ENCODE measurements at places on chromosomes 7 and 10.

GRCh38 chr10:77919713-77920108, 6.8 kb downstream of the DLG5 start:
- no peak for DNase-seq

- no peak for DNase-seq
Measured at GRCh38 chr10:94037286-94037685, 43.6 kb downstream of the PLCE1 start.

- DNase-seq, result no peak
Measured at GRCh38 chr10:124587811-124588211, 126.2 kb downstream of the LHPP start.

DNA sequence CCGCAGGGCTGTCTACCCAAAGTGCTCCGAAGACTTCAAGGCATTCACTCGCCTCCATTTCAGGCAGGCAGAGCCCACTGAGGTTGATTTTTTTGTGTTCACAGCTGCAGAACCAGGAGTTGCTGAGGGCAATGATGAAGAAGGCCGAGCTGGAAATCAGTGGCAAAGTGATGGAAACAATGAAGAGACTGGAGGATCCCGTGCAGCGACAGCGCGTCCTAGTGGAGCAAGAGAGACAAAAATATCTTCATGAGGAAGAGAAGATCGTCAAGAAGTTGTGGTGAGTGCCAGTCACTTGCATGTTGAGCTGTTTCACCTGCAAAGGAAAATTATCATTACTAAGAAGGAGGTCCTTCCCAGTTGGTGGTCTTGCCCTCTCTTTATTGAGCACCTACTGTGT, 210.5 kb downstream of the ARHGAP21 start:
- DNase-seq, result peak; percentile 37

DNA sequence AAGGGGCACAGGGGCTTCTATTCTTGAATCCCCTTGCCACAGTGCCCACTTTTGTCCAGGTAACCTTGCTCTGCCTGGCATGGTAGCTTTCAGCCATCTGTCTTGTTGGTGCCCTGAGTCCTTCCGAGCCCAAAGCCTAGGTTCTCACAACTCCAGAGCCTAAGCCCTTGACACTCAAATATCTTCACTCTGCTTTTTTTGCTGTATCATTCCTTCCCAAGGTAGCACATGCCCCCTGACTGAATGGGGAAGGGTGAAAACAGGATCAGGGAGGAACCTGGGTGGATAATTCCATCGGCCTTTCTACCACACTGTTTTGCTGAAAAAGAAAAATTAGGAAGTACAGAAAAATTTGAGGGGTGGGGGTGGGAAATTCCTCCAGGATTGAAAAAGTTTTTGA, 37.6 kb downstream of the LDB3 start:
- DNase-seq, result no peak

DNA sequence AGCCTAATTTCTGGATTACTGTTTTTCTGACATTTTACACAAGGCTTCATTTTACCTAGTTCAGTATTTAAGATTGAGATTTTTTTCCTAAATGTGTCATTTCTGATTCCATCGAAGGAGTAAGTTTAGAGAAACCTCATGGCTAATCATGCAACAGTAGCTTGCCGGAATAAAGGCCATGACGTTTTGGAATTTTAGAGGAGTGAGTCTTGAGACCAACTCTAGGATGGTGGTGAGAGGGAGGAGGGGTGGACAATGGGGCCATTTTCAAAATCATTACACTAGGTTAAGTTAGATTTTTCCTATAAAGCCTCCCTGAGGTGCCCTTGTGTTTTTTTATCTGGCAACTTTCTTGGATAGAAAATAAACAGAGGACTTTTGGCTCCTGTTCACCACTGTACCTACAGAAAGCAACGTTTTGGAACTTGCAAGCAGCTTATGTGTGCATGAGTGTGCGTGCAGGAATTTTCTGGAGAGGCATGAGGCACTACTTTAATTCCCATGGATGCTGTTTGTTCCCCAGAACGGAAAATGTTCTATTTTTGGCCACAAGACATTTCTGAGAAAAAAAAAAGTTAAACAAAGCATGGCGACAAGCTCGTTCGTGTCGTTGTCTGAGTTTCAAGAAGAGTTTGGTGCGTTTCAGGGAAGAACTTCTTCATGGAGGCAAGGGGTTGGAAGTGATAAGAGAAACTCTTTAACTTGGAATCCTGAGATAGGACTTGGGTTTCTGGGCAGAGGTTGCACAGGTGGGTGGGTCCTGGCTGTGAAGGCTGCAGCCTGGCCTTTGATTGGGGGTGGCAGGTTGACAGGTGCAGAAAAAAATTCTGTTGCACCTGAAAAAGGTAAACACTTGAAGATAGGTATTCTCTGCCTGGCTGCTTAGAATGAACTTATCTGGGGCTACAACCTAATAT, 178.1 kb downstream of the PTEN start:
- DNase-seq, result no peak

- DNase-seq, result no peak
Measured at GRCh38 chr10:128568990-128569945, 443.0 kb upstream of the MKI67 start.

DNA sequence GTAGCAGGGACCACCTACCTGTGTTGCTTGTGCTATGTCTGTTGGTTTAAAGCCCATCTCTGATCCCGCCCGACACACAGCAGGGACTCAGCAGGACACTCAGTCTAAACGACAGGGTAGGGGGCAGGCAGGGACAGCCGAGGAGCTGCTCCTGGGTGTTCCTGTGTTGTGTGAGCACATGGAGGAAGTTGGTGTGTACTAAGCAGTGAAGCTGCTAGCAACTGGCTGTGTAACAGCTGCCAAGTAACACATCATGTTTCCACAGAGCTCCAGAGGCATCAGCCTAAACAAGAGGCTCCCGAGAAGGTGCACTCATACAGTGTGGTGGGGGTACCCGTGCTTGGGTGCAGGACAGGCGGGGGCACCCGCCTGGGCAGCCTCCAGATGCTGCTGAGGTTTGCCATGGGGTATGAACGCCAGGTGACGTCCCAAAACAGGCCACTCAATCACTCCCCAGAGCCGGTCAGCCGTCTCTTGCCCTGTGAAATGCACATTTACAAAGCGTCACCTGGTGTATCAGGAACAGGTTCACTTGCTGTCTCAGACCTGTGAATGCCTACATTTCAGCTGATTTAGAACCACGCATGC, 59.6 kb downstream of the PTPRN2 start:
- no peak for DNase-seq

DNA sequence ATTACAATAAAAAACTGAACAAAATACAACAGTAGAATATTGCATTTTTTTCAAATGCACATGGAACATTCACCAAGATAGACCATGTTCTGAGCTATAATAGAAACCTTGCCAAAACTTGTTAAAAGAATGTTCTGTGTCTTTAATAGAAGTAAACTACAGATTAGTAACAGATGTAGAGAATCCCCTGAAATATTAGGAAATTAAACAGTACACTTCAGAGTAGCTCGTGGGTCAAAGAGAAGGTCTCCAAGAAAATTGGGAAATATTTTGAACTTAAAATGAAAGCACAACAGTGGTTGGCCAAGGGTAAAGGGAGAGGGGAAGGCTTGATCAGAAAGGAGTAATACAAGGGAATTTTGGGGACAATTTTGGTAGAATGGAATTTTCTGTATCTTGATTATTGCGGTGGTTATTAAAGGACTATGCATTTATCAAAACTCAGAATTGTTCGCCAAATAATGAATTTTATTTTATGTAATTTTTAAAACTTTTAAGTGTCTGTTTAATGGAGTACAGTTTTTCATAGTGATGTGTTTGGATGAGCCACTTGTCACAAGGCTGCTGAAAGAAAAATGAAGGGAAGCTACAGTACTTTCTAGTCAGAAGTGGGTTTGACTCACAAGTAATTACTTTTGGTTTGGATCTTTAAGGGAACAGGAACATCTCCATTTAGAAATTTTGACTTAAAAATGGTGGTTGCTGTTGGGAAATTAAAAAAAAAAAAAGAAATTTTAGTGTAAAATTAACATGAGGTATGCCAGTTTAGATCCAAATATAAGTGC, 10.2 kb downstream of the PLEKHA8 start:
- no peak for DNase-seq

- no peak for DNase-seq
Measured at GRCh38 chr10:31319602-31320549, 860 bp downstream of the ZEB1 start.

DNA sequence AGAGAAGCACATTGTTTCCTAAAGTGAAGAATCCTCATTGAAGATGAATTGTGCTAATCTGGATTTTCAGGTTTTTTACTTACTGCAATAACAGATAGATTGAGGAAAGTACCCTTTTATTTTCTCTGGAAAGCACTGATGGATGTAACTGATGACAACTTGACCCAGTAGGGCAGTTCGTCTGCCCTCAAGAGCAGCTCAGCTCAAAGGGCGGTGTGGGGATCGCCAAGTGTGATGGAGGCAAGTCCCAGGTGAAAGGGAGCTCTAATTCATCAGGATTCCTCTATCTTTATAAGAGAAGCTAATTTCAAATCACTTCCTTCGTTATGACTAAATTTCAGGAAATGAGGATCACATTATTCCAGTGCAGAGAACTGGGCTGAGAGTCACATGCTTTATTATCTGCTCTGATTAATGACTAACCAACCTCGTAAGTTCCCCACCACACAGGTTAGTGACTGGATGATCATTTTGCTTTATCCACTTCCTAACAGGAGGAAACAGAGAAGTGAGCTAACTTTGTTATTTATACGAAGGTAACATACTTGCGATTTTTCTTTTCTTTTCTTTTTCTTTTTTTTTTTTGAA, 98.8 kb downstream of the PFKFB3 start:
- no peak for DNase-seq

- no peak for DNase-seq
Measured at GRCh38 chr7:11128498-11128897, 154.8 kb downstream of the PHF14 start.

DNA sequence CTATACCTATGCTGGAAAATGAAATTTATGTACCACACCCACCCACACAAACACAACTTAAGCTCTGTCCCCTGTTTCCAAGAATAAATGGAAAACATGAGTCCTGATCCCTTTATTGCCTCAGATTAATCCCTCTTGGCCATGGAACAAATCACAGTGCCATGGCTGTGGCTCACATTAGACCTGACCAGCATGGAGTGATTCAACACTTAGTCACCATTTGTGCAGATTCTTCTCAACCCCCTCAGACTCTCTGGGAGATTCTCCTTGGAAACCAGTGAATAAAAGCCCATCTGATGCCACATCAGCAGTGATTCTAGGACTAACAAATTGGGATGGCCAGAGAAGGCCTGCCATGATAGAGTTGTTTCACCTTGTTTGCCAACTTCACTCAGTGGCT, 204.4 kb upstream of the TMEM72 start:
- peak; percentile 20 for DNase-seq

GRCh38 chr10:60186315-60187071, 203.2 kb downstream of the ANK3 start:
- peak; percentile 69 for DNase-seq

DNA sequence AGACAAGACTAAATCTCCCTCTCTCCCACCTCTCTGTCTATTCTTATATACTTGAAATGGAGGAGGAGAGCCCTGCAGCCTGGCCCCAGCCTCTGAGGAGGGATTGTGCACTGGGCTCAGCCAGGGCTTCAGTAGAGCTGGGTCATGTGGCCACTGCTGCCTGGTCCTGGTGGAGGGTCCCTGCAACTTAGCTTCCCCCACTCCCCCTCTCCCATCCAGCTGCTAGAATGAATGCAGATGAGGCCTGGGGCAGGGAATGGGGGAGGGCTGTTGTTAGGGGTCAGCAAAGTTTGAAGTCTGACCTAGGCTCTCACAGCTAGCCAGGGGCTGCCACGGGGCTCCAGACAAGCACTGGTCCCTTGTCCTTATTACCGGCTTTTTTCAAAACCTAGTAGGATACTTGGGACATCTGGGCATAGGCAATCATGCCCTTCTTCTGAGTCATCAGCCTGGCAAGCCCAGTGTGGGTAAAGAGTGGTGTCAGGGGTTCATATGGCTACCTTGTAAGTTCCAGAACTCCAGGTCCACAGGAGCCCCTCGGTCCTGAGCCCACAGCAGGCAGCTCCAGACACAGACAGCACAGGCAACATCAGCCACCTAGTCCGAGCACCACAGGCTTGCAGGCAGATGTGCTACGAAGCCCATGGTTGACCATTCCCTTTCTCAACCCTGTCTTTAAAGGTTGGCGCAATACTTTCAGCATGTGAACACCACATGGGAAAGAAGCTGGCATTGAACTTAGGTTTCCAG, 12.8 kb upstream of the CXCL12 start:
- no peak for DNase-seq

- no peak for DNase-seq
Measured at GRCh38 chr7:70392877-70393435, 739.0 kb upstream of the GALNT17 start.

GRCh38 chr10:73584737-73585136, 6.4 kb downstream of the USP54 start:
- DNase-seq, result no peak

GRCh38 chr7:20408467-20408826, 77.7 kb downstream of the ITGB8 start:
- DNase-seq, result no peak

DNA sequence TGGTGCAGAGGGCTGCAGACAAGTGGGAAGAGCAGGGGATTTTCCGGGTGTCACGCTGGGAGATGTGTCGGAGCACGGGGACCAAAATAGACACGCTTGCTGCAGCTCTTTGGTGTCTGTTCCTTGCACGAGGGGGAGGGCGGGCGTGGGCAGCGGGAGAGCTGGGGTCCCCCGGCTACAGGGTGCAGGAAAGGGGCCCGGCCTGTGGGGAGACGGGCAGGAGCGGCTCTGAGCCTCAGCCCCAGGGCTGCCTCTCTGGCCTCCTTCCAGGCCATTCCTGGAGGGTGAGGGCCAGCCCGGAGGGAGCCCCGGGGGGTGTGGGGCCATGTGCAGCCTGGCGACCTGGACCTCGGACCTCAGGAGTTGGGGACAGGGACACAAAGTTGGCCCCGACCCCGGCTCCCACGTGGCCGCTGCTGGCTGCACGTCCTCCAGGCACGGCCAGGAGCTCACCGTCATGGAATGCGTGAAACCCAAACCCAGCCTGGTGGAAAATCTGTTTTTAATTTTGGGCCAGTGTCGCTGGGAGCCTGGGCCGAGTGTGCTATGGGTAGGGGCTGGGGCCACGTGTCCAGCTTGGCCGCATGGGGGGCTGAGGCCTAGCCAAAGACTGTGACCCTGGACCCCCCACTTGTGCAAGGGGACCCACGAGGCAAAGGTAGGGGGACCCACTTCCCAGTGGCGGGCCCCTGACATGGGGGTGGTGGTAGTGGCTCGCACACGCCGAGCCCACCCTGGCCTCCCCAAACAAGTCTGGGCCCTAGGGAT, 6.6 kb downstream of the TTYH3 start:
- peak; percentile 64 for DNase-seq

- DNase-seq, result no peak
Measured at GRCh38 chr7:13976594-13976993, 12.9 kb downstream of the ETV1 start.

DNA sequence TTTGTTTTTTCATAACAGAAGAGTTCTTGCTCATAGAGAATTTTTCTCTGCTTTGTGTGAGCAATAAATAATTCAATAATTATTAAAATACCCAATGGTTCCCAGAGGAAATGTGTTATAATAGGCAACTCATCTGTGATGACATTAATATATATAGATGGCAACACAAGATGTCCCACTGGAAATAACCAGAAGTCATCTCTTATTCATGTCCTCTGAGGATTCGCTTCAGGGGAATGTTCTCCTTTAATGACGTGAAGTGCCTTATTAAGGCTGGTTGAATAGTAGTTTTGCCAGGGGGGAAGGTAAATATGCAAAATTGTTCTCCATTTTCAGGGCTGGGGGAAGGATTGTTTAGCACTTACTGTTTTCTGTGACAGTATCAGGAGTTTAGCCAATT, 3.1 kb downstream of the SLC39A12 start:
- DNase-seq, result no peak

- no peak for DNase-seq
Measured at GRCh38 chr10:69374242-69374641, 42.5 kb downstream of the TACR2 start.

- no peak for DNase-seq
Measured at GRCh38 chr10:94357193-94357592, 5.5 kb downstream of the NOC3L start.

All from Ammon's horn (tissue), 1 donor.